ENCODE measurements at places on chromosomes 2 and 18.

DNA sequence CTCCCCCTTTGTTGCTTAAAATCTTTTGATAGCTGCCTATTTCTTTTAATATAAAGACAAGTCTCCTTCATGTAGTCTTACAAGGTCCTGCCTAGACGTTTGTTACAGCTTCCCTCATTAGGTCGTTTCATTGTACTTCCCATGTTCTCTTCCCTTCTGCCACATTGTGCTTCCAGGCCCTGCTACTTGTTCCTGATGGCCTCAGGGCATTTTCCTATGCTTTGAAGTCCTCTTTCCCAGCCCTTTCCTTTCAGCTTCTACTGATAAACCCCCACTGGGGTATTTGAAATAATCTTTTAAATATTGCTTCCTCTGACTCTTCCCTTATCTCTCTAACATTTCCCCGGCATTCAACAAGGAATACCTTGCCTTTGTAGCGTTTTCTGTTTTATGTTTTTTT lies 67.4 kb downstream of the UBE2E3 start:
- DNase-seq, result no peak

- DNase-seq, result no peak
These were observed 139.5 kb upstream of the LMAN1 start for GRCh38 chr18:59498506-59499086.

GRCh38 chr2:48240912-48241311 lies 289.0 kb upstream of the STON1 start:
- no peak for DNase-seq

- DNase-seq, result no peak
These were observed 48.2 kb upstream of the TFCP2L1 start for GRCh38 chr2:121333231-121333630.

DNA sequence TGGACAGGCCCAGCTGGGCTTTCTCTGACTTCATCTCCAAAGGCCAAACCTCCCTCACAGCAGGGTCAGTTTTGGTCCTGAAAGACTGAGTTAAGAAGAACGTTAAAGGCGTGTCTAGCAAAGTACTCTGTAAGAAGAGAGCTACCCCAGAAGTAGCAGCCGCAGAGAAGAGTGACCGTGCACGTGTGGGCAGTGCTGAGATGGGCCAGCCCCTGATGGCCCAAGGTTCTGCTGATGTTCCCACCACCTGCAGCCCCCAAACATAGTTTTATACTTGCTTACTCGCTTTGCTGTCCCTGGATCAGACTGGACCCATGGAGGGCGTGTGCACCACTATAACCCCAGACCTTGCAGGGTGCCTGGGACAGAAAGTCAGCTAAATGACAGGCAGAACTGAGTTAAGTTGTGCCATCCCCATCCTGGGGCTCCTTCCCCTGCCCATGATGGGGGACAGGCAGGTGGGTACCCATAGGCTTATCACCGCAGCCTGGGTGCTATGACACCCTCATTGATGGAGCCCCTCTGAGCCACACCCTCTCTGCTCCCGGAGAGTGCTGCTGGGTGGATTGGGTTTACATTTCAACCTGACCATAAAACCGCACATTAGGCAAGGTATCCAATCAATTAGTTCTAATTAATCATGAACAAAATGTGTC lies 367.3 kb upstream of the HS6ST1 start:
- DNase-seq, result no peak

GRCh38 chr2:203510941-203511305 lies 24.2 kb downstream of the RAPH1 start:
- DNase-seq, result no peak

GRCh38 chr18:80074697-80075096 lies 34.4 kb upstream of the ADNP2 start:
- no peak for DNase-seq

DNA sequence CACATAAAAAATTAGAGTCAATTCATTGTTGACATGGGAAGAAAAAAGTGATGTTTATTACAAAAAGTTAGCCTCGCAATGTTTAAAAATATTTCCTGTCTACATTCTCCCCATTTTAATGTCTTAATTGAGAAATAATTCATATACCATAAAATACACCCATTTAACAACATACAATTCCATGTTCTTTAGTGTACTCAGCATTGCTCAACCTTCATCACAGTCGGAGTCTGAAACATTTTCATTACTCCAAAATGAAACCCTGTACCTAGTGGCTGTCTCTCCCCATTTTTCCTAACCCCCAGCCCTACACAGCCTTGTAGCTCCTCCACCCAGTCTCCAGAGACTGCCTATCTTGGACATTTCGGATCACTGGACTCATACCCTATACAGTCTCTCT lies 103.9 kb upstream of the CBLN2 start:
- DNase-seq, result no peak
